CD4-positive, alpha-beta T cell treated with Interleukin-6 at 100 ng/mL for 8 hours (primary cell): ENCODE measurements at places on chromosomes 13 and 19.

DNA sequence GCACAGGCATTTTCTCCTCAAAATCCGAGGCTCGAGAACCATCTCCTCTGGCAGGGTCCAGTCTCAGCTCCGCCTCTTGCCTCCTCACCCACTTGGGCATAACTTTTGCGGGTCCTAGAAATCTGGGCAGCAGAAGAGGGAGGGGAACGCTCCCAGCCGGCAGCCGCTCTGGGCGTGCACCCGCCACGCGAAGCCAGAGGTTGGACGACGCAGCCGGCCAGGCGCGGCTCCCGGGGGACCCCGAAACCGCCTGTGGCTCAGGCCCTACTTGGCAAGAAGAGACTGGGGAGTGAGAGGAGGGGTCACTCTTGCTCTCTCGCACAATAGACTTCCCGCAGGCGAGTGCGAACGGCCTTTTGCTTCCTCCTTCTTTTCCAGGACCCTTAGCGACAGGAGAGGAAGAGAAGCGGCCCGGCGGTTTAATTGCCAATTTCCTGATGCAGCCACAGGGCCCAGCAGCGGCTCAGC, 6.0 kb upstream of the SOX1 start:
- DNase-seq, result no peak

GRCh38 chr19:1250437-1251260, 2.3 kb downstream of the MIDN start:
- peak; percentile 63 for DNase-seq

DNA sequence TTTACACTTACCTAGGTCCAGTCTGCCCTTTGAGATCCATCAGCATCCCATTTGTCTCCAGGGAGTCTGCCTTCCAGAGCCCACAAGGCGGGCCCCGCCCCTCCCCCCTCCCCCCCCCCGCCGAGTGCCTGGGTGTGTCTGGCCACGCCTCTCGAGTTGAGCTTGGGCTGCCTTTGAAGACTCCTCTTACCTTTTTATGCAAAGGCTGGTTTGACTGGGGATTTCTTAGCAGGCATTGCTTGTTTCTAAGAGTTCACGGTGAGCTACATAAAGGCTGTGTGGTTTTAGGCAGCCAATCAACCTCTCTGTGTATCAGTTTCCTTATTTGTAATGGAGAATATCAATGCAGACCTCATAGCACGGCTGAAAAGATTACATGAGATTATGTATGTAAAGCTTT, 11.3 kb downstream of the GPR12 start:
- no peak for DNase-seq

DNA sequence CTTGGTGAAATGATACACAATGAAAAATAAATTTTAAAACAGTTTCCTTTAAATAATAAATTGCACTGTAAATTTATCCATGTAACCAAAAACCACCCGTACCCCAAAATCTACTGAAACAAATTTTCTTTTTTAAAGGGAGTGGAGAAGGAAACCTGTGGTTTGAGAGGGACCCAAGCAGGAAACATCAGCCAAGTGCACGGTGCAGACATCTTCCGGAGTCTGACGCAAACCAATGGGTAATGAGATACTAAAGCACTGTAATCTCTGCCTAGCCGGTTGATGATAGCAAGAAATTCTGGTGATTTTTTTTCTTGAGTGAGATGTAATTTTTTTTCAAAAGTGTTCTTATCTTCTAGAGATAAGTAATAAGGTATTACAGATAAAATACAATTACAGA, 115.4 kb downstream of the ABCC4 start:
- DNase-seq, result peak; percentile 77

GRCh38 chr13:20389696-20390525, 135.7 kb downstream of the CRYL1 start:
- DNase-seq, result no peak

- DNase-seq, result no peak
These were observed 5.8 kb downstream of the ZNF221 start for GRCh38 chr19:43956827-43957226.

- DNase-seq, result peak; percentile 47
These were observed 52.9 kb downstream of the OR10H4 start for GRCh38 chr19:16001481-16002312.

DNA sequence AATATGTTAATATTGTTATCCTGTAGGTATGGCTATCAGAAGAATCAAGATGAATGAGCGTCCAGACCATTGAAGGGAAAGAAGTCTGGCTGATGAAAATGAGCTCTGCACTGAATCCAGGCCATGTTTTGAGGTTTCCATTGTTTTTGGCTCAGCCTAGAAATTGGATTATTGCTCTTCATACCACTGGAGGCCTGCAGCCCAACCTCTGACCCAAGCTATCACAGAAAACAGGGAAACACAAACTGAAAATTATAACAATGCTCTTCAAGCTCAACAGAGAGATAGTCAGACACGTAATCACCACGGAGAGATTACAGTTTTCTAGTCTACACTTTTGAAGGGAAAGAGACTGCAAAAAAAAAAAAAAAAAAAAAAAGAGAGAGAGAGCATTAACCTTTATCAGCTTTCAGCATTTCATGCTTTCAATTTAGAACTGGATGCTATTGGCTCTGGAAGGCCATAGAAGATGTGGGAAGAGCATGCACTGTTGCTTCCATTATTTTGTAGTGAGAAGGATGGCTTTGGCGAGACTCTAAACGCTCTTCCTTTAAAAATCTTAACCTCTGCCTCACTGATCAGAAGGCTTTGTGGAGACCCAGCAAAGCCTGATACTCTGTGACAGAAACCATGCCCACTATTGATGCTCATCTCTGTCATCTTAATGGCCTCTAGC, 10.8 kb downstream of the EDNRB start:
- DNase-seq, result no peak

DNA sequence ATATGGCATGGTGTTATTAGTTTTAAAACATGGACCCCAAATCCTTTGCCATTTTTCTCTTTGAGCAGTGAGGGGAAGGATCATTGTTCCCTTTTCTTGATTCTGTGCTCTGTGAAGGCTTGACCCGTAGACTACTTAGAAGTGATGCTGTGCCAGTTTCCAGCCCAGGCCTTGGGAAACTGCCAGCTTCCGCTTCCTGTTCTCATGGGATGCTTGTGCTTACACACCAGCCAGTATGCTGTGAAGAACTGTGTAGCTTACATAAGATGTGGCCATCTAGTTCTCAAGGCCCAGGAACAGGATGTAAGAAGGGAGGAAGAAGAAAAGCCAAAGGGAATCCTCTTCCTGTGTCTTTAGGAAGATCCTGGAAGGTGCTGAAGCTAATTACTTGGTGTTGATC, 180.9 kb downstream of the PCCA start:
- no peak for DNase-seq

DNA sequence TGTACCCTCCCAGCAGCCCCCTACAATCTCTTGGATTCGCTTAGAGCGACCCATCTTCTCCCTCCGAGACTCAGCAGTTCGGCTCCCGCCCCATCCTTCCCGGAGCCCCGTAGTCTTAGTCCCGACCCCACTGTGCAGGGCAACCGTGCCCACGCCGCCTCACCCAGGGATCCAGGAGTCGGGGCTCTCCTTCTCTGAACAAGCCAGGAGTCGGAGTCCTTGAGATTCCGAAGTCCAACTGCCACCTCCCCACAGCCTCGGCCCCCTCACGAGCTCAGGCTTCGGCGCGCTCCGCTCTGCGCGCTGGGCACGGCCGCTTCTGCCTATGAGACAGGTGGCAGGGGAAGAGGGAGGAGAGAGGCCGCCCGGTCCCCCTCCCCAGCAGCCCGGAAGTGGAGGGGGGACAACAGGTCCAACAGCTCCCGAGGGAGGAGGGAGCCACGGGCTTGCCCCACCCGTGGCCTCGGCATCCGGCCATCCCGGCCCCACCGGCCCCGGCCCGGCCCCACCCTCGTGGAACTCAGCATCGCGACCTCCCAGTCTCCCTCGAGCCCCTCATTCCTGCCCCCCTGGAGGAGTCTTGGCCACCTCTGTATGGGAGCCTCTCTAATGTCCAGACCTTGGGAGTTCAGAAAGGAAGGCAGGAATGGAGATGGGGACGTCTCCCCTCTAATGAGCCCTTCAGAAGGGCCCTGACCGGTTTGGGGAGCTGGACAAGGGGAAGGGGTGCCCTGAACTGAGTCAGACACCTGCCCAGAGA, at the start of gene PHLDB3:
TSS of gene PHLDB3 (minus strand) at position 321 of the 760 bp plus-strand sequence. CDS start 628 bp downstream, outside the sequence.
- peak; percentile 51 for DNase-seq

DNA sequence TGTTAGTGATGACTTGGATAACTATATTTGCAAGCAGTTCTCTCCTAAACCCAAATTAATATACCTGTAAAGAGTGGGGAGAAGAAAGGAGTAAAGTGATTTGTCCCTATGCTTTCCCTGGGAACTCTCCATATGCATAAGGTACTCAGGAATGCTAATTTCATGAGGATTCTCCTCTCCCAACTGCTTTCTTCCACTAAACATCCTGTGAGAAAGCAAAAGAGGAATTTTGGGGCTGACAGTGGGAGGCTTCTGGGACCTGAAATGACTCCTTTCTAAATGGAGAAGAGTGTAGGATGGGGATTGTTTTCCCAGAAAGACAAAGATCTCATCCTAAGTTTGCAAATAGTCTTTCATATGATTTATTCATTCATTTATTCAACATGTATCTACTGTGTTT, 250.5 kb downstream of the TDRD3 start:
- no peak for DNase-seq

- DNase-seq, result no peak
These were observed 716.2 kb upstream of the GPC6 start for GRCh38 chr13:92510416-92510815.

GRCh38 chr13:40119852-40120251, 464.4 kb downstream of the COG6 start:
- DNase-seq, result no peak

DNA sequence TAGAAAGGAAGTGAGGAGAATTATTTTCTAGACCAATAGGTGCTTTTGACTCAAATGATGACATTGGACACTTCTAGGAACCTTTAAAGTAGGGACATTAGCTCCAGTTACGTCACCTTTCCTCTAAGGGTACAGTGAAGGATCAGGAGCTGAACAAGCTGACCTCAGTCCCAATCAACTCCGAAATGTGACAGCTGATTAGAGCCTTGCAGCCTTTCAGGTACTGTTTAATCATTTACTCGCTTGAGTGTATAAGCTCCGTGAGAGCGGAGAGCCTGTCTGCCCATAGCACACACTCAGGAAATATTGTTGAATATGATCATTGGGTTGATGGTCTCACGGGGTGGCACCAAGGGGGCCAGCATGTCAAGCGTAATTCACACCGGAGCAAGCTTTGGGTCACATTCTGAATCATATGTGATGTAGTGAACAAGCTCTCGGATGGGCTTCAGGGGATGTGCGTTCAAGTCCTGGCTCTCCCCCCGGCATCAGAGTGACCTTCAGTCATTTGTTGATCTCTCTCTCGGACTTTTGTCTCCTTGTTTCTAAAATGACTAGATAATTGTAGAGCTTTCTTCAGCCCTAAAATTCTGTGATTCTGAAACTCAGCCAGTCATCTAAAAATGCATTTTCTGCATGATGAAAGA, 141.9 kb downstream of the ZIC5 start:
- DNase-seq, result no peak

- no peak for DNase-seq
These were observed 432.3 kb upstream of the TSHZ3 start for GRCh38 chr19:31781542-31781941.

DNA sequence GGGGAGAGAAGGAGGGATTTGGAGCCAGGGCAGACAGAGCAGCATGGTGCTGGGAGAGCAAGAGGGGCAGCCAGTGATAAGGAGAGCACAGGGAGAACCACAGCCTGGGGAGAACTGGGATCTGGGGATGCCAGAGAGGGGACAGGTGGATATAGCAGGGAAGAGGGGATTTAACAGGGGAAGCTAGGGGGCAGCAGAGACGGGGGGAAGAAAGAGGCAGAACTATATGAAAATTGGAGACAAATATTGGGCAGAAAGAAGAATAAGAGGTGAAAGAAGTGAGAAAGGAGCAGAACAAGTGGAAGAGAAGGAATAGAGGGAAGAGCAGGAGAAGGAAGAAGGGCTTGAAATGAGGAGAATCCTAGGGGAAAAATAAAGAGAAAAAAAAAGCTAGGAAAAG, 6.5 kb upstream of the ZNF528 start:
- no peak for DNase-seq

DNA sequence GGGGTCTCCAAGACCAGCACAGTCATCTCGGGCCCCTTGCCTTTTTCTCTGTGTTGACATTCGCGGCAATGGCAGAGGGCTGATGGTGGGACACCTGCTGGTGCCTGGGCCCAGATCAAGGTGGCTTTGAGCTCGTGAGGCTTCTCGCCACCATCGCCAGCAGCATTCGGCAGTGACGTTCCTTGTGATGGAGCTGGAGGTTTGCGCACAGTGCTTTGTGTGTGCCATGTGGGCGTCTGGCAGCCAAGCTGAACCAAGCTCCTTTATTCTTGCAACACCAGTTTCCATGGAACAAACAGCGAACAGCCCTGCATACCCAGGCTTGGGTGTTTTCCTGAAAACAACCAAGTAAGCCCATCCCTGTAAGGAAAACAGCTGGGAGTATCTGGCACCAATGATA, 9.1 kb upstream of the TMEM255B start:
- no peak for DNase-seq

- no peak for DNase-seq
These were observed 25.6 kb downstream of the IPO5 start for GRCh38 chr13:97979051-97979450.

DNA sequence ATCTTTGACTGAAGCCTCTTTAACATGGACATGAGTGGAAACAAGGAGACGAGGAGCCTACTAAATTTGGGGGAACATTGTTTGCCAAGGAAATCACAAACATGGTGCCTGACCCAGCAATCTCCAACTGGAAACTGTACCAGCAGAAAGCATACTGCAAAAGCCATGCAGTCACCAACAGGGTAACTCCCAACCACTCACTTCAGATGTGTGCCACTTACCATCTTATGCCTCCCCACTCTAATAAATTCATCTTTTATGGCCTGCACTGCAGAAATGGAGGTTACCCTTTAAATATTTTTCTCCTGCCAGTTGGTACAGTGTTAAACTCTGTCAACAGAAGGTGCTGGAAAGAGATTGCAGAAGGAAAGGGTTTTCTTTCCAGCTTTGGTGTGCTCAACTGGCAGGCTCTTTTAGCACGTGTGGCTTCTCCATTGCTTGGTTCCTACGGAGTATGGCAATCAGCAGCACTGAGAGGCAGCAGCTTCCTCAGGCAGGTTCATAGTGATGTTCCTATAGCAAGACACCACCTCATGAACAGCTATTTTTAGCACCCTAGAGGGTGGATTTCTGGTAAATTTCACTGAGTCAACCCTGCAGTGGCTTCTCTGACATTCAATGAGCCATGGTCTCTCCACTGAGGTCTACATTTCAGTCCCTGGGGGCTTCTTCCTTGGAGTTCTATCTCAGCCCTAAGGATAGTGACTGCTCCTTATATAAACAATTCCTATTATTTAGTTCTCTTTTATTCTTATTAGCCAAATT, 21.4 kb downstream of the MIR17HG start:
- no peak for DNase-seq

GRCh38 chr13:34161931-34162543, 344.1 kb downstream of the RFC3 start:
- DNase-seq, result no peak

GRCh38 chr19:15506074-15506571, 2.2 kb upstream of the CYP4F22 start:
- no peak for DNase-seq
